NCI-H226 (cell line): ENCODE measurements at places on chromosomes 16 and 17.

DNA sequence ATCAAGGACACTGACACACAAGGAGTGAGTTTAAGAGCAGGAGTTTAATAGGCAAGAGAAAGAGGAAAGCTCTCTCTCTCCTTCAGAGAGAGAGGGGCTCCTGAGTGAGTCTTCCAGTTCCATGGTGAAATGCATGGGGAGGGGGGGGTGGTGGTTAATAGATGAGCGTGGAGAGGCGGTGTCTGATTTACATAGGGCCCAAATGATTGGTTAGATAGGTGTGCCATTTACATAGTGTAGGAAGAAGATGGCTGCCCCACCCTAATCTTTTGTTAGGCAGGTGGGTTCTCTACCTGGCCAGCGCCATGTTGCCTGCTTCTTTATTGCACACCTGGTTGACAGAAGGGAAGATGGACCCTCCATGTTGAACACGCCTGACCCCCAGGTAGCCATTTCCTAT lies 250.0 kb upstream of the CACNG5 start:
- DNase-seq, result no peak

DNA sequence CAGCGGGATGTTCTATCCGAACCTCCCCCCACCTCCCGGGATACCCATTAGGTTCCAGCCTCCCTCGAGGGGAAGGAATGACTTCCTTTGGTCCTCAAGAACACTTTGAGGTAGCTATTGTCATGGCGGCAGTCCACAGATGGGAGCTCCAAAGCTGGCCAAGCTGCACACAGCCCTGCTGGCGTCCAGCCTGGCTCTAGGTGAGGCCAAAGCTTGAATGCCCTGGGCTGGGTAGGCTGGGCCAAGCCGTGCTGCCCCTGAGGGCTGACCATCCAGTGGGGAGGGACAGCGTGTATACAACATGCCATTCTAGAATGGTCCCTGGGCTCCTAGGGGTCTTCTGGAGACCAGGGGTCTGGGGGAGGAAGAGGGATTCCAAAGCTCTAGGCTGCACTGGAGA lies 43.5 kb downstream of the PEMT start:
- DNase-seq, result no peak

DNA sequence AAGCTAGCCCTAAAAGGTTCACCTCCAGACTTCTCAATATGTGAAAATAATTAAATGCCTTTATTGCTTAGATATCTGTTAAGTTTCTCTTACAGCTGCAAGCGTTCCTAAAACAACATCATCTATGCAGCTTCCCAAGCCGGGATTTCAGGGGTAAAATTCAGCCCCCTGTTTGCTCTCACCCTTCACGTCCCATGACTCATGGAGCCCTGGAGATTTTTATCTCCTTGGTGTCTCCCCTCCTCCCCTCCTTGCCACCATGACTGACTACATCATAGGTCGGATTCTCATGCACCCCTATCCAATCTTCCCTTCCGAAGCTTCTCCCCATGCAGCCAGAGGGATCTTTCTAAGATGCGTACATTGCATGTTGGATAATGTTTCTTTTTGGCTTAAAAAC lies 21.0 kb upstream of the CACNG4 start:
- DNase-seq, result no peak

GRCh38 chr16:63331111-63331510 lies 1294.9 kb upstream of the CDH8 start:
- no peak for DNase-seq

GRCh38 chr17:76034428-76035350 lies 7.6 kb upstream of the EVPL start:
- no peak for DNase-seq

DNA sequence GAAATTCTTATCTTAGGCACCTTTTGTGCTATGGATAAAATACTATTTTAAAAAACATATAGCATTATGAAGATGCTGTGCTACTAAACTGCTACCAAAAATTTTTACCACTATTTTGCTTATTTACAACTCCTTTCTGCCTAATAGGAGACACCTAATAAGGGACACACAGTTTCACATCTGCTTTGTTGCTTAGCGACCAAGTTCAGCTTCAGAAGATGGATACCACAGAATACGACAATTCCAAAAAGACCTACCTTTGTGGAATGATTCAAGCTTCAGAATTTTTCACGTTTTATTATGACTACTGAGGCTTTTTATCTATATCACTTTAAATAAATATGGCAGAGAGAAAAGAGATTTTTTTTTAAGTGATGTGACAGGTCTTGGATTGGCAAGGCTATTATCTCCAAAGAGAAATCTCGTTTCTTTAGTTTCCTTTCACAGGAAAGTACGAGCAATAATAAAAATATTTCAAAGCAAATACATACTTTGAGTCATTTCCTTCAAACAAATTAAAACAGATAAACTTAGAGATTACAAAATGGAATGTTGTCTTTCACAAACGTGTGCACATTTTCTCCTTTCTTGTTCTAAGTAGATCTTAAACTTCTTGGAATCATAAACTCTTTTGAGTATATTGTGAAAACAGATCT lies 35.4 kb downstream of the SPAG9 start:
- DNase-seq, result peak; percentile 48

- no peak for DNase-seq
Measured at GRCh38 chr16:73879621-73880020, 417.0 kb upstream of the PSMD7 start.

- no peak for DNase-seq
Measured at GRCh38 chr17:67248291-67248690, 3.3 kb upstream of the HELZ start.

GRCh38 chr17:65556014-65556909 lies 5.2 kb downstream of the AXIN2 start:
- DNase-seq, result peak; percentile 25

DNA sequence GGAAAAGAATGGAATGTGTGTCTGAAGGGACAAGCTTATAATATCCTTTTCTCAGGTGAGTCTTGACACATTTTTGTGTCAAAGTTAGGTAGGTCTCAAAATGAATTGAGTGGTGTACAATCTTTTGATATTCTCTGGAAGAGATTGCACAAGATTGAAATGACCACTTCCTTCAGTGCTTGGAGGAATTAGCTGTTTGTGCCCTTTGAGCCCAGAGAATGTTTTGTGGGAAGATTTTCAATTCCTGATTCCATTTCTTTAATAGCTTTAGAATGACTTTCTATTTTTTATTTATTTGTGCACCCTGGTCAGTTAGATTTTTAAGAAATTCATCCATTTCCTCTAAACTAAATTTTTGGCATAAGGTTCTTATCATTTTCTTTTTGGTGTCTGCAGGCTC lies 1.6 kb upstream of the CCL13 start:
- DNase-seq, result no peak
